ENCODE measurements at places on chromosomes 2 and 18. TPM values are rescaled to one million over a fixed set of nuclear protein-coding genes. Genes with fewer than 3 reads are reported as not detected.

DNA sequence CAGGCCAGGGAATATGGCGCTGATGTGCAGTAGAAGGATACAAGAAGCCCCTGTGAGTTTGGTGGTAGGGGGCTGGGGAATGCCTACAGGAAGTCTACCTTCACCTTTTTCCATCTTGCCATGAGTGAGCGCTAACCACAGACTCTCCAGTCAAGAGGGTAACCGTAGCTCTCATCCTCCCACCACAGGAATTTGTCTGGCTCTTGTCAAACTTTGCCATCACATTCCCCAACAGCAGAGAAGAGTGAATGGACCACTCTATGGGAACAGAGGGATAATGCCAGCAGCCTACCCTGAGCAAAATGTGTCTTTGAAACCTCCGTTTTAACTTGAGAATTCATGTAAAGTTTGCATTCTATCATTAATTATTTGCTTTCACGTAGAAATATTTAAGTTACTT, 168.3 kb downstream of the NRP2 start:
- no peak for DNase-seq

DNA sequence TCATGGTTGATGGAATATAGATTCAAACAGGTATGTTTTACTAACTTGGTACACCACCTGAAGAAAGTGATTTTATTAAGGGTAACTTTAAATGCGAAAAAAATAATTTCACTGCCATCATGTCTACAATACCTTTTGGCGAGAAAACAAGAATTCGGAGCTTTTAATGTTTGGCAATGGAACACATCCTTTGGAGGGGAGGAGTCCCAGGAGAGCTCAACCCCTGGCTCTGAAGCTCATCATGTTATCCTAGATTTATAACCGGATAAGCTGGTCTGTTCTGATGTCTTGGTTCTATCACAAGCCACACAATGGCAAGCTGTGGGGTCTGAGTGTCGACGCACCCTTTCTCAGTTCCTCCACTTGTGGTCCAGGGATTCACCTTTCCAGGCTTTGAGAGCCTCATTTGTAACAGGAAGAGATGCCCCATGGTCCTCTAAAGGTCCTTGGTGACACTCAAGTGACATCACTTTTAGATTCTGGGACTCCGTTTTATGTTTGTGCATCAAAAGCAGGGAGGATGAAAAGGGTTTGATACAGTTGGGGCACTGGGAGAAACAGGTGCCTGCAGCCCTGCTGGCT, 172.7 kb downstream of the BCL2 start:
- DNase-seq, result no peak

GRCh38 chr2:96874198-96874831, 4.4 kb upstream of the SEMA4C start:
- peak; percentile 18 for DNase-seq

DES gene
- total RNA-seq, result 2,247 TPM

DNA sequence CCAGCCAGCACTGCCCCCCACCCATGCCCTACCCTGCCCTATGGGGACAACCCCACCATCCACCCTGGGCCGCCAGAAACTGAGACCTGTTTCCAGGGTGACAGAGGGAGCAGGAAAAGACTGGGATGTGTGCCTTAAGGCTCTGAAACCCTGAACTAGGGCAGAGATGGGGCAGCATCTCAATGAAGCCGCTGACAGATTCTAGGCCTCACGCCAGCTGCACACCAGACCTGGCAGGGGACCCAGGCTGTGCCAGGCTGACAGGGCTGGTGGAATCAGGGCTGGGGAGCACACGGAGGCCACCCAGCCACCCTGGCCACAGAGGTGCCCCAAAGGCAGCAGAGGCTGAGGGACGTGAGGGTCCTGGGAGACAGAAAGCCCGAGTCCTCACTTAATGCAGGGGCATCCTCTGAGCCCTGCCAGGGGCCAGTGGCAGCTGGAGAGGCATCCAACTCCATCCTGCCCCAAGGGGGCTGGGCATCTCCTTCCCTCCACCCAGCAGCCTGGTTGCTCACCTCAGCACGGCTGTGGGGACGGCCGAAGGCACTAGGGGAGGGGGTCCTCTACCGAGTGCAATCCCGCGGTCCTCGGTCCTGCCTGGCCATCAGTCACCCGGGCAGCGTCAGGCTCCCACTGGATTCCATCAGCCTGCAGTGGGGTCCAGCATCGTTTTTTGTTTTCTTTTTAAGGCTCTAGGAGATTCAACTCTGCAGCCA, 169.2 kb downstream of the ZFP36L2 start:
- no peak for DNase-seq

ABHD3 gene
- total RNA-seq, result 15.2 TPM

DNA sequence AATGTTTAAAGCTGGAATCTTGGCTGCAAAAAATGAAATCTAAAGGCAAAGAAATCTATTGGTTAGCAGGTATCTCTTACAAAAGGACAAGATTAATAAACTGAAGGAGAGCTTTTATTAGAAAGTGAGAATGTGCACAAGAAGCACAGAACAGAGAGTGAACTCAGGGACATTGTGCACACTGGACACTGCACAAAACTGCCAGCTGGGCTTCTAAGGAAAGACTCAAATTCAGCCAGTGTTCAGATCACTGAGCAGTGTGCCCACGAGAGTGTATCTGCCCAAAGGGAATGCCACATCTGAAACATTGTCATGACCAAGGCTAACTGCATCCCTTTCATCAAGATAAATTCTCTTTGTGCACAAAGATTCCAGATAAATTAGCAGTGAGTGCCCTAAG, 129.7 kb upstream of the KCNH7 start:
- DNase-seq, result no peak

DNA sequence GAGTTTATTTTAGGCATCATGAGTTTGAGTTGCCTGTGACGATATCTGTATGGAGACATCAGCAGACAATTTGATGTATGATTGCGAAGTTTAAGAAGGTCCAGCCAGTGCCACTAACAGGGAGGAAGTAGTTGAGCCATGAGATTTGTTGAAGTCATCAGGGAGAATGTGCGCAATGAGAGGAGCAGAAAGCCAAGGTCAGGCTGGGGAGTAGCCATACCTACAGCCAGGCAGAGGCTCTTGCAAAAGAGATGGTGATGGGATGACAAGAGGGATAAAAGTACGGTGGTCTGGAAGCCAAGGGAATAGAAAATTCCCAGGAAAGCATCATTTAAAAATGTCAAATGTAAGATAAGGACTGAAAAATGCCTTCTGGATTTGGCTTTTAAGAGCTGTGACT, 51.2 kb downstream of the LIMS1 start:
- no peak for DNase-seq

ANKRD30B gene
- total RNA-seq, result 1.4 TPM

DNA sequence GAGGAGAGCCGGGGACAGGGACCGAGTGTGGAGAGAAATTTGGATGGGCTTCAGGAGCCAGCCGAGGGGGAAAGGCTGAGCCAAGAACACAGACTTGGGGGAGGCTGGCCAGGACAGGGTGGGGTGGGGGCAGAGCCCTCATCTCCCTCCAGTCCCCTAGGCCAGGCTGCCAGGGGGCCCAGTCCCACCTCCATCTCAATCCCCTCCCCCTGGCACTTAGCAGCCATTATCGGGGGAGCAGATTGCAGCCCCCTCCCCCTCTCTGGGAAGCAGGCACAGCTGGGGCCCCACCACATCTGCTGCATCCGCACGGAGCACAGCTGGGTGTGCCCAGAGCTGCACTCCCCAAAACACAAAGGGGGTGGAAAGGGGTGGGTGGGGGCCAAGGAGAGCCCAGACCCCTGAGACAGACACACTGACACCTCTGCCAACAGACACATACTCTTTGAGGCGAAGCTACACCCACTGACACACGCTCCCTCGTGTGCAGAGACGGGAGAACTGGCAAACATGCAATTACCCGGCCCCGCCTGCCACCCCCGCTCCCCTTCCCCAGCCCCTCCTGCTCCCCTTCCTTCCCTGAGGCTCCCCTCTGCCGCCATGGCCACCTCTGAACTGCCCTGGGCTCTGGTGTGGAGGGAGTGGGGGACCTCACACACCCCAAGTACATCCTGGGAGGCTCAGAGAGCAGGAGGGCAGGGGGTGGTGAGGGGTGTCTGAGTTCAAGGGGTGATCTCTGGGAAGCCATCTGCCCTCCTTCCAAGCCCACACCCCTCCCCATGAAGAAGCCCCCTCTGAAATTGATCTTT, 5.1 kb upstream of the ASIC4 start:
- peak; percentile 68 for DNase-seq

- DNase-seq, result no peak
Measured at GRCh38 chr2:84782717-84783442, 98.0 kb downstream of the TRABD2A start.

DNA sequence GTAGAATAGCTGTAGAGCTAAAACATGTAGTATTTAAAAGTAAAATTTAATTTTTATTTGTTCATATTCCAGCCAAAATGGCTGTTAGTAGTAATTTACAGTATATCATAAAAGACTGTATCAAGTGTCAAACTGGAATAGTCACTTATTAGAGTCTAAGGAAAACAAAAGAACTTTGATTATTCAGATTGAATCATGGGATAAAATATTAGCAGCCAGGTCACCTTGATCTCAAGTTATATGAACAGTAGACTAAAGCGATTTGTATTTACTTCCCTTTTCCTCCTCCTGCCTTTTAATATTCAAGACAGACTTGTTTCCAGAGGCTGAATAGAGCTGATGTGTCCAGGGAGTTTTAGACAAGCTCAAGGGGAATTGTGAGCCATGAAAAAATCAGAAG, 54.4 kb downstream of the PMAIP1 start:
- DNase-seq, result no peak

GRCh38 chr2:52532956-52533355, 1234.6 kb upstream of the CHAC2 start:
- DNase-seq, result no peak

DNA sequence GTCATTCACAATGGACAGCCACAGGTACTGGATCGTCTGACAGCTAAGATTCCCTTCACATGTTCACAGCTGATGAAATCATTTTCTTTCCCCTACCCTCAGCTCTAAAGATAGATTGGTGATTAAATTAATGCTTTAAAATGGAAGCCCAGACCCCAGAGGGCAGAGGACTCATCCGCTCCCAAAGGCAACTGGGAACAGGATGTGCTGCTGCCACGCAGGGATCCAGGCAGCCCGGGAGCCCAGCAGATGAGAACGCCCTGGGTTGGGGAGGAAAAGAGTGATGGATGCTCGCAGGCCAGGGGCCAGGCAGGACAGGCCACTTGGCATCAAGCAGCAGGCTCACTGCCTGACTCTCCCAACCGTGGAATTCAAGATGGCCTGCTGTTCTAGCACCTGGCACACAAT, 41.3 kb downstream of the HDHD2 start:
- no peak for DNase-seq

DNA sequence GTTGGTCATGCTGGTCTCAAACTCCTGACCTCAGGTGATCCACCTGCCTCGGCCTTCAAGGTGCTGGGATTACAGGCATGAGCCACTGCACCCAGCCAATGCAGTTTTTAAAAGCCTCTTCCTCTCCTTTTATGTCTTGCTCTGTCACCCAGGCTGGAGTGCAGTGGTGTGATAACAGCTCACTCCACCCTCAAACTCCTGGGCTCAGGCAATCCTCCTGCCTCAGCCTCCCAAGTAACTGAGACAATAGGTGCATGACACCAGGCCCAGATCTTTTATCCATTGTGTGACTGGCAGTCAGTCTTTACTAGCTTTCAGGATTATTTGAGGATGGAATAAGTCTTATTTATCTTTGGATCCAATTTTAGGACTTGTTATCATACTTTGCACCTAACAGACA, 13.2 kb downstream of the KCTD18 start:
- DNase-seq, result no peak

GRCh38 chr2:239361311-239361642, 39.5 kb downstream of the HDAC4 start:
- peak; percentile 51 for DNase-seq
